ENCODE measurements at places on chromosomes 7 and 10.

DNA sequence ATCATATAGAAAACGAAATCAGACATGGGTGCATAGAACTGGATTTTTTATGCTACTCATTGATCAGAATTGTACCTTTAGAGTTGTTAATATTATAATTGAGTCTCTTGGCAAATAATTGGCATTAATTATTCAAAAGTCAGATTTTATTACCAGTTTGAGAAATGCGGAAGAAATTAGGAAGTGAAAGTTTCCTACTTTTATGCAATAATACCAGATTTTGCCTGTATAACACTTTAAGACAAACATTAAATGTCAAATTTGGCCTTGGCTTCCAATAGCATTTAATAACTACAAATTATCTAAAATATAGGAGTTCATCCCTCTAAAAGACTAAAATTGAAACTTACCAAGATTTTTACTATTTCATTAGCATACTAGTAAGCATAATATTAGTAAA lies 6.8 kb upstream of the TFEC start:
- no peak for DNase-seq

GRCh38 chr7:27398851-27399250 lies 156.2 kb downstream of the EVX1 start:
- no peak for DNase-seq

DNA sequence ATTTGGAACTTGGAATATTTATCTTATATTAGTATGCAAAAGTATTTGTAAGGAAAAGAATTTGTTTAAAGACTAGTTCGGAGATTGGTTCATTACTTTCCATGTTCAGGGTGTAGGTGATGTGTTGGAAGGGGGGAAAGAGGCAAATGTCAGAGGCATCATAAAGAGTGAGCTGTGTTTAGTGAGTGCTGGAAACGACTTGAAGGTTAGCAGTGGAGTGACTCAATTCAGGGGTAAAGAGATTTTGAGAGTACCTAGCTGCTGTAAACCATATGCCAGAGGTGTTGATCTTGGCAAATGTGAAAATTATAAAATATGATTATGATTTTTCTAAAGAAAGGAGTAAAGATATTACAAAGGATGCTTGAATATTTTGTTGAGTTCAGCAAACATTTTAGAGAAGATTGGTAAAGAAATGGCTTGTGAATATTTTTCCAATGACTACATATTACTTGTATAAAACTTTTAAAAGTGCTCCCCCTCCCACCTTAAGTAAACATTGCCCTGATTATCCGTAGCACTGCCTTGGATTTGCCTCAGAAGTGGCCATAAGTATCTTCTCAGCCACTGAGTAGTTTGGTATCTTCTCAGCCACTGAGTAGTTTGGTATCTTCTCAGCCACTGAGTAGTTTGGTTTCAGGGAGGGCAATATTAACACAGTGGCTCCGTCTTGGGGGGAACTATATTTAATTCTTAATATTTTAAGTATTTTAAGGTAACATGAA lies 51.5 kb downstream of the ZNRF2 start:
- no peak for DNase-seq

- no peak for DNase-seq
These were observed 55.2 kb upstream of the TNRC18 start for GRCh38 chr7:5478568-5479430.

DNA sequence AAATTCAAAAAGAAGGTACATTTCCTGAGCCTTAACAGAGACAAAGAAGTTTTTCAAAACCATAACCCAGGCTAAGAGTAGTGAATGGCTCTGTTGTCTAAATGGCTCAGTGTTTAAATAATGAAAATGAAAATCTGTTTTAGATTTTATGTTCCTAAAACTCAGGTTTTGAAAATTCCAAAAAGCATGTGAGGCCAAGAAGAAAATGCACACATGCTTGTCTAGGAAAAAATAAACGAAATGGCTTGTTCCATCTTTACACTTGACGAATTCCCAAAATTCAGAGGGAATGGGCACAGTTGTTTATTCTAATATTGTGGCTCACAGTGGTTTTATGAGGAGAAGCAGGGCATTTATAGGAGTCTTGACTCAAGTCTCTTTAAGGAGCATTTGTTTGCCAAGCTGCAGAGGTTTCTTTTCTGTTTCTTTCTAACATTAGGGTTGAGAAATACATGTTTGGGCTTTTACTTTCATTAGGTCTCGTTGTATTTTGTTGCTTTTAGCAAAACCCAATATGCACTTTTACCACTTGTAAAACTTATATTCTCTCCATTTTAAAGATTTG lies 527.6 kb upstream of the ANKRD30A start:
- DNase-seq: no peak

GRCh38 chr10:22978287-22978686 lies 50.4 kb downstream of the ARMC3 start:
- no peak for DNase-seq

- DNase-seq: no peak
These were observed 5.3 kb downstream of the ZNF488 start for GRCh38 chr10:47378606-47379444.

GRCh38 chr7:100119072-100119969 lies at the start of the genes CNPY4 and TAF6:
Gene CNPY4 (plus strand): TSS chr7:100119634. CDS start chr7:100119745, 111 bp downstream.
Gene TAF6 (minus strand): TSS chr7:100119358. CDS start chr7:100114209, 5,149 bp downstream.
- peak; percentile 96 for DNase-seq

GRCh38 chr10:133385214-133385613 lies 6.2 kb downstream of the PAOX start:
- no peak for DNase-seq

- DNase-seq: no peak
These were observed 56.9 kb downstream of the RBM20 start for GRCh38 chr10:110700947-110701616.

DNA sequence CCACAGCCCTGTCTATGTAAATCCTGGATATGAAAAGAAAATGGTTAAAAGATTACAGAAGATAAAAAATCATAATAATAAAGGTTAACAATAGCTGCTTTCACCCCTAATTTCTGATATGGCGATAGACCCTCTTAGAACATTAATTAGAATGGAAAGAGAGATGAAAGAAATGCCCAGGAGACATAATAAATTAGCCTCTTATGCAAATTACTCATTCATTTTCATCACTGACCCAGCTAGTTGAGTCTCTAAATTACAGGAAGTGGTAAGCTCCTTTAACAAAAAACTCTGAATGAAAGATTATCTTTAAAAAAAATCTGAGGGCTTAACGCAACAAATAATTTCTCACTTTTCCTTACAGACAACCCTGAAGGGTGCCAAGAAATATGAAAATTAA lies 12.4 kb downstream of the GFRA1 start:
- no peak for DNase-seq

- DNase-seq: no peak
These were observed 44.3 kb downstream of the TET1 start for GRCh38 chr10:68604441-68604840.

GRCh38 chr10:132520177-132520811 lies 17.3 kb upstream of the INPP5A start:
- DNase-seq: no peak

DNA sequence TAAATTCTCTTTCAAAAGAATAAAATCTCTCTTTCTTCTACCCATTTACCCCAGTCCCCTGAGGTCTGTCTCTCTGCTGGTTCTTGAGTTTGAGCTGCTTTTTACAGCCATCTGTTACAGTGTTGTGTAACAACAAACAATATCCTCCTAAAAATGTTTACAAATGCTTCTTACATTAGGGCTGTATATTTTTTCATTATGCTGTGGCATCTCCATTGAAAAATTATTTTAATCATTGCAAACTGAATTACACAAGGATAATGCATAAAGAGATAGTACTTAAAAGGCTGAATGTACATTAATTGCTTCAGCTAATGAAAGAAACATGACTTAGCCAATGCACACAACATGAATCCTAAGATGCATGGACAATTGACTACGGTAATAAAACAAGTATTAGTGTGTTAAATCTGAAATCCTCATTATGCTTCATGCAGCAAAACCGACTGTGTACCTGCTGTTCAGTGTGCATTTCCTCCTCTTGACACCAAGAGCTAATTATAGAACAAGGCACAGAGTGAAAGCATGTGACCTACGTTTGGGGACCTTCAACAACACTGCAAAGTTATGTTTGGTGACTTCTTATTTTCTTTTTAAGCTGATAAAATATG lies 181.7 kb upstream of the RHOBTB1 start:
- DNase-seq: no peak

DNA sequence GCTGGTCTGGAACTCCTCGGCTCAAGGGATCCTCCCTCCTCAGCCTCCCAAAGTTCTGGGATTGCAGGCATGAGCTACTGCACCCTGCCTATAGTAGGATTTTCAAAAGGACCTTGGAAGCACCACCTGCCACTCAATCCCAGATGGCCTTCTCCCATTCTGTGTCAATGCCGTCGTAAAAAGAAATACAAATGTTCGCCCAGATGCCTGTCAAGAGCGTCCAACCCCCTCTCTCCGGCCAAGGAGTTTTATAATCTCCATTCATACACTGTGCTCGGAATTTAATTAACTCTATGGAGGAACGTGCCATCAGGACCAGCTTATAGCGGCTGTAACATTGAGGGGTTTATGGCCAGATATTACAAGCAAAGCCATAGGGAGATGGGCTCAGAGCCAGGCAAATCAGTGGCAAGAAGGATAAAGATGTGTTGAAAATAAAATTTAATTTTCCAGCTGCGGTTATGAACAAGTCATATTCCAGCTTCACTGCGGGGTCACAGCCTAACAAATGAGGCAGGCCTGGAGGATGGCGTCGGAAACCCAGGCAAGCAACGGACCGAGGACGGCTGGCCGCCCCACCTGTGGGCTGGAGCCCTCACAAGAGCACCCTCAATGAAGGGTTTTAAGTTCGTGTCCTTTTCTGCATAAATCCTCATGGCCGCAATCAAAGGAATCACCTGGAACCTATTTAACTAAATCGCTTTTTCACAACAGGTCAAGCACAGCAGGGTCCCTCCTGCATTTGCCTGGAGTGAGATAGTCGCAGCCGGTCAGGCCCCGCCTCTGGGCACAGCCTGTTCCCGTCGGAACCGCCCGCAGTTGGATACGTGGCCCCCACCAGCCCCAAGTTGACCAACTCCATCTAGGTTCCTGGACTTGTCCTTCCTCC lies 374.5 kb upstream of the FOXK1 start:
- no peak for DNase-seq

DNA sequence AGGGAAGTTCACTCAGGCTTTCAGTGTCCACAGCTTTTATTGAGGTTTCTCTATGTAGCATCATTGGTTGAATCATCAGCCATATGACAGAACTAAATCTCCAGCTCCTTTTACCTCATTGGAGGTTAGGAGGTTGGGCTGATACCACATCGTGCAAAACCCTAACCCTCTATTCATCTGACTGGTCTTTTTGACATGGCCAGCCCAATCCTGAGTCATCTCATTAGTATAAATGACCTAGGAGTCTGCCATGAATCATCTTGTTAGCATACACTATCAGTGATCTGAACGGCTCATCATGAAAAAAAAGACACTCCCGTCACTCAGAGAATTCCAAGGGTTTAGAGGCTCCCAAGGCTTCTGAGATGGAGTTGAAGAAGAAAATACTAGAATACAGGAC lies 669.8 kb upstream of the POT1 start:
- DNase-seq: no peak

DNA sequence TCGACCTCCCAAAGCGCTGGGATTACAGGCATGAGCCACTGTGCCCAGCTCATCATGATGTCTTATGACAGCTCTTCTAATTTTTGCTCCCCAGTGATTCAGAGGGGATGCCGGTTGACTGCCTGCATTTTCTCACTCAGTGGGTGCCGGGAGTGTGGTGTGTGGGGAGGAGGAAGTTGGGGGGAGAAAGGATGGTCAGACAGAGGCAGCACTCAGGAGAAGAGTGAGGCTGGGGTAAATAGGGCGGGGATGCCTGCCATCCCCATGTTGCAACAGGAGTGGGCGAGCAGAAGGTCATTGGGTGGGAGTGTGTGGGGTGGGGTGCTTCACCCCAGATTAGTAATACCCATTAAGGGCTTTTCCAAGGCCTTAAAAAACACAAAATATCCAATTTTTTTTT lies 3.5 kb upstream of the CCL24 start:
- DNase-seq: no peak

DNA sequence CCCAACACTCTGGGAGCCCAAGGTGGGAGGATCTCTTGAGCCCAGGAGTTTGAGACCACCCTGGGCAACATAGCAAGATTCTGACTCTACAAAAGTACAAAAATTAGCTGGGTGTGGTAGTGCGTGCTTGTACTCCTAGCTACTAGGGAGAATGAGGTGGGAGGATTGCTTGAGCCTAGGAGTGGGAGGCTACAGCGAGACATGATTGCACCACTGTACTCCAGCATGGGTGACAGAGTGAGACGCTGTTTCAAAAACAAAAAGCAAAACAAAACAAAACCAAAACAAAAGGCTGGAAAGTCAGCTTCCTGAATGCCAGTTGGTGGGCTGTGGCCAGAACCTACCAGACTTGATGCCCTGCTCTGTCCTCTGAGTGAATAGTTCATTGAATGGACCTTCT lies 242.8 kb downstream of the PHTF2 start:
- no peak for DNase-seq

GRCh38 chr10:22723343-22723779 lies 9.0 kb upstream of the PIP4K2A start:
- no peak for DNase-seq

DNA sequence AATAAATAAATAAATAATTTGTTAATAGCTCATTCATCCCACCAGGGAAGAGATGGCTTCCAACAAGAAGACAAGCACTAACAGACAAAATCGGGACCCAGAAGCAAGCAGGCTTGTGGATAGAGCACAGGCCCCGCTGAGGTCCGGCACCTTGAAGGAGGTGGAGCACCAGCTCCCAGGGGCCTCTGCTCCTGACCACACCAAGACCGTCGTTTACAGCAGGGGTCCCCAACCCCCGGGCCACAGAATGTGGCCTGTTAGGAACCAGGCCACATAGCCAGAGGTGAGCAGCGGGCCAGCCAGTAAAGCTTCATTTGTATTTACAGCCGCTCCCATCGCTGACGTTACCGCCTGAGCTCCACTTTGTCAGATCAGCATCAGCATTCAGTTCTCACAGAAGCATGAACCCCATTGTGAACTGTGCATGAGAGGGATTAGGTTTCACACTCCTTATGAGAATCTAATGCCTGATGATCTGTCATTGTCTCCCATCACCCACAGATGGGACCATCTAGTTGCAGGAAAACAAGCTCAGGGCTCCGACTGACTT lies 33.3 kb upstream of the SUN1 start:
- no peak for DNase-seq

DNA sequence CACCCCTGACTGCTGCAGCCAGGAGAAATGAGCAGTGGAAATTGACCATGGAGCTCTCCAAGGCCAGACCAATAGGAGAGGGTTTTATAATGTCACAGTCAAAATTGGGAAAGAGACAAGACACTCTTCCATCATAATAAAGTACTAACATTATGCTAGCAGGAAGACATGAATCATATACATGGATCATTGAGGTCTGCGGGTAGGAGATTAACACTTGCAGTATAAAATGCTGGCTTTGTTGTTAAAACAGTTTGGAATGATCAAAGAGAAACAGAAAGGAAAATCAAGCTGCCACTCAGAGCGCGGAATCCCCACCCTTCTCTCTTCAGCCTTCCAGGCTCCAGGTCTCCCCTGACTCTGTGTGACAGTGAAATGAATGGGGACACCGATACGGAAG lies 53.4 kb upstream of the CALN1 start:
- DNase-seq: no peak

- DNase-seq: no peak
These were observed 266.1 kb downstream of the PARD3 start for GRCh38 chr10:34549001-34549400.
